ENCODE measurements at places on chromosomes 1 and 21. TPM values are rescaled to one million over a fixed set of nuclear protein-coding genes. Genes with fewer than 3 reads are reported as not detected.

CBS gene
- total RNA-seq: 53.9 TPM

FABP3 gene
- total RNA-seq: 0.35 TPM

RGS13 gene
- not detected for total RNA-seq

MMEL1 gene
- total RNA-seq: 2.7 TPM

ARMH1 gene
- not detected for total RNA-seq

LYSMD1 gene
- total RNA-seq: 5.6 TPM

LMX1A gene
- total RNA-seq: not detected

NPR1 gene
- 18.5 TPM for total RNA-seq

NUDT4B gene
- 21.8 TPM for total RNA-seq

OPTC gene
- total RNA-seq: not detected

MTARC1 gene
- total RNA-seq: 0.73 TPM

NEK2 gene
- 19.7 TPM for total RNA-seq

SLC22A15 gene
- 0.04 TPM for total RNA-seq

IGSF5 gene
- total RNA-seq: not detected

INKA2 gene
- total RNA-seq: 6.0 TPM

ODF2L gene
- total RNA-seq: 48.1 TPM

CGN gene
- 0.71 TPM for total RNA-seq

NBPF3 gene
- 3.0 TPM for total RNA-seq

HPDL gene
- 7.2 TPM for total RNA-seq

PGLYRP3 gene
- total RNA-seq: not detected

All from pulmonary artery endothelial cell (primary cell).